ENCODE measurements at places on chromosomes 4 and X. TPM values are rescaled to one million over a fixed set of nuclear protein-coding genes. Genes with fewer than 3 reads are reported as not detected.

PLP1 gene
- polyA plus RNA-seq, result 1.1 TPM

CENPI gene
- polyA plus RNA-seq, result 0.42 TPM

SLC26A1 gene
- 9.0 TPM for polyA plus RNA-seq

RPL9 gene
- polyA plus RNA-seq, result 475 TPM

LEF1 gene
- polyA plus RNA-seq, result 7.6 TPM

CXorf49 gene
- 10.1 TPM for polyA plus RNA-seq

DOK7 gene
- 1.1 TPM for polyA plus RNA-seq

CCNA2 gene
- 15.1 TPM for polyA plus RNA-seq

HPGDS gene
- polyA plus RNA-seq, result 0.49 TPM

ADGRL3 gene
- 3.9 TPM for polyA plus RNA-seq

VCX2 gene
- polyA plus RNA-seq, result not detected

EMCN gene
- polyA plus RNA-seq, result 0.19 TPM

USP17L12 gene
- not detected for polyA plus RNA-seq

ARHGAP36 gene
- not detected for polyA plus RNA-seq

SLC25A14 gene
- polyA plus RNA-seq, result 25.9 TPM

CCNI gene
- 160 TPM for polyA plus RNA-seq

Measured in hepatocyte (in vitro differentiated cells).